Mammary epithelial cell (primary cell): ENCODE measurements at places on chromosomes 7 and 10. TPM values are rescaled to one million over a fixed set of nuclear protein-coding genes. Genes with fewer than 3 reads are reported as not detected.

Gene CLDN15
- polyA plus RNA-seq: 2.6 TPM

Gene SPDYE9
- polyA plus RNA-seq: not detected

Gene MAD1L1
- polyA plus RNA-seq: 17.7 TPM

GRCh38 chr10:78491812-78492211 is 458.1 kb downstream of the RPS24 start:
- DNase-seq: no peak

DNA sequence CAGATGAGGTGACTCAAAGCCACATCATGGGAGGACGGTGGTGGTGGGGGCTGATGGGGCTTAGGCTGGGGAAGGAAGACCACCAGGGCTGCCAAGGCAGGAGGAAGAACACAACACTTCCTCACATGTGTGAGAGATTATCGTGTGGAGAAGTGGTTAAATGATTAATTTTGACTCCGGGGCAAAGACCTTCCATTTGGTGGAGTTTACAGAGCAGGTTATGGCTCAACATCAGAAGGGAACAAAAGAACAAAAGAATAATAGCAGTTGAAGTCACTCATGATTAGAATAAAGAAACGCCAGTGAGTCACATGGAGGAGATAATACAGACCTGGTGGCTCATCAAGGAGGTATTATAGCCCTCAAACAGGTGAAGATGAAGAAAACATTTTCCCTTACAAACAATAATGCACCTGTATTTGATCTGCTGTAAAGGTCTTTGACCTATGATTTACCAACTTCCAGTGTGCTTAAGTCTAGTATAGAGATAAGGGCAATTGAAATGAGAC is 170.1 kb downstream of the PKD1L1 start:
- peak; percentile 63 for DNase-seq

- no peak for DNase-seq
Measured at GRCh38 chr7:110421490-110422241, 669.3 kb upstream of the LRRN3 start.
